ENCODE measurements at places on chromosomes 12 and 14.

- no peak for DNase-seq
Measured at GRCh38 chr12:4555804-4556203, 6.2 kb upstream of the DYRK4 start.

- no peak for DNase-seq
Measured at GRCh38 chr14:31536201-31536960, 24.8 kb upstream of the NUBPL start.

DNA sequence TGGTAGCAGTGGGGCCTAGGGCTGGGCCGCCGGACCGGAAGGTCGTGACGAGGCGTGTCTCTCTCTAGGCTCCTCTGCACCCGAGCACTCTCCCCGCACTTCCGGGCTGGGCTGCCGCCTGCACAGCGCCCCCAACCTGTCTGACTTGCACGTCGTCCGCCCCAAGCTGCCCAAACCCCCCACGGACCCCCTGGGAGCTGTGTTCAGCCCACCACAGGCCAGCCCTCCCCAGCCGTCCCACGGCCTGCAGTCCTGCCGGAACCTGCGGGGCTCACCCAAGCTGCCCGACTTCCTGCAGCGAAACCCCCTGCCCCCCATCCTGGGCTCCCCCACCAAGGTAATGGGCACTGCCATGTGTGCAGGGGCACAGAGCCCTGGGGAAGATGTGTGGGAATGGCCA lies 13.3 kb upstream of the PUS1 start:
- no peak for DNase-seq

GRCh38 chr14:21575661-21576060 lies 4.2 kb downstream of the OR10G3 start:
- no peak for DNase-seq

DNA sequence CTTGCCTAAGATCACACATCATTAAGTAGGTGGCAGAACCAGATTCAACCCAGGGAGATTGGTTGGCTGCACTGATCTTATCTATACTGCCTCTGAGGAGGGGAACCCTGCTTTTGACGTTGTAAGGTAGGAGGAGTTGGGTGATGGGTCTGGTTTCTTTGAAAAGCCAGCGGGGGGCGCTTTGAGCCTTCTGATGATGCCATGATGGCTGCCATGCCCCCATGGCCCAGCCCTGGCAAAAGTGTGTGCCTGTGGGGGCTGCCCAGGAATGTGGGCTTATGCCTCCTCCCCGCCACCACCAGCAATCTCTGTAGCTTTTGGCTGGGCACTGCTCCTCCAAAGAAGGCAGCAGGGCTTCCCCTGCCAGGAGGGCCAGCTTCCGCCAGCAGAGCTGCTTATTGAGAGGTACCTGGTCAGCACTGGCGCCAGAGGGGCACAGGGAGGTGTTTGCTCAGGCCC lies 224.3 kb downstream of the SLC41A2 start:
- DNase-seq: no peak

DNA sequence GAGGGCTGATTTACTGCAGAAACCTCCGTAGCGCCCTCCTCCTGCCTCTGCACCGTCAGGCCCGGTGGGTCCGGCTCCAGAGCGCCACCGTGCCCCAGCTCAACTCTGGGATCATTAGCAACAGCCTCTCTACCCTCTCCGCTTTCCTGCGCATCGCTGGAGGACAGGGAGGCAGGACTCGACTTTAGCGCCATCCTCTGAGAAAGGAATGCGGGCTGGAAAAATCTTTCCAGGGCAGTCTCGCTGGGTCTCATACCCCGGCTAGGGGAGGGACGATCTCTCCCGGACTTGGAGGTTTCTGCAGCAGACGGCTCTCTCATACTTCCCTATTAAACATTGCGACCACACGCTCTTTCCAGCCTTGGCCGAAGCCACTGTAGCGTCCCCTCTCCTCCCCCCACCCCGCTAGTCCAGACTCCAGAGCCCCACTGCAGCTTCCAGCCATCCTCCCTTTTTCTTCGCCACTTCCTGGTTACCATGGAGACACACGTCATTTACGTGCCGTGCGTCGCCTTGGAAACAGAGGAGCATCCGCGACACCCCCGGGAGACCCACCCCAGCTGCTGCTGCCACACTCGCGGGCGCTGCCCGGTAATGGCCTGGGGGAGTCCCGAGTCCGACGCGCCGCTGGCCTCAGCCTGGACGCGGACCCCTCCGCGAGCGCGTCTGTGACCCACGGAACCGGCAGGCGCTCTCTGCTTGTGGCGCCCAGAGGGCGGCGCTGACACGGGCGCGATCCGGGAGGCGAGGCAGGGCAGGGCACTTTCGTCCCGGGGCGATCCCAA lies at the start of gene CCDC184:
Gene CCDC184, plus strand, starts transcription at position 554 of the 785 bp plus-strand sequence. CDS start 479 bp downstream, outside the sequence.
- peak; percentile 69 for DNase-seq

DNA sequence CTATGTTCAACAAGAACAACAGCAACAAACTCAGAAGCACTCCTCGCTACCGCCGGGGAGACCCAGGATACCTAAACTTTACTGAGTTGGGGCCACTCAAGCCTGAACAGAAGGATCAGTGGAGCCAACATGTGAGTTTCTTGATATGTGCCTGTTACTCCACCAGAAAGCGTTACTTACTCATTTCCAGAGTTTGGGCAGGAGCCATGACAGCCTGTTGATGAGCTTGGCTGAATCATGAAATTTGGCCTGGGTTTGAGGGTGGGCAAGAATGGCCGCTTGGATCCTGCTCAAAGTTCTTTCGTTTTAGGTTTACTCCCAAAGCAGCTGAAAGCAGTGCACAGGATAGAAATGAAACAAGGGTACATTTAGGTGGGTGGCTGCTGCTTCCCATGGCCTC lies 12.0 kb upstream of the GALNT6 start:
- no peak for DNase-seq

- no peak for DNase-seq
Measured at GRCh38 chr12:63400718-63401117, 249.7 kb upstream of the AVPR1A start.

DNA sequence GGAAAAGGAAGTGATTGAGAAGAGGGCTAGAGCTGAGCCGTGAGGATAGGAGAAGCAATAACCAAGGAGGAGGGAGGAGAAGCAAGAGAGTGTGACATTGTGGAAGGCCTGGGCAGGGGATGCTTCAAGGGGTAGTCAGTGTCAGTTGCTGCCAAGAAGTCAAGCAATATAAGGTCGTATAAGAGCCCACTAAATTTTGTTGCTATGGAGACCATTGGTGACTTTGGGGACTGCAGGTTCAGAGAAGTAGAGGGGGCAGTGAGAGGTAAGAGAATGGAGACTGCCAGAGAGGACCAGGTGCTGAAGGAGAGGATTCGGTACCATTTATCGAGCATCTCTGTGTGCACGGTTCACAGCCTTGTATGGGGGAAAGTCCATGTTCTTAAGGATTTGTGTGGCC lies 3.1 kb upstream of the ATXN3 start:
- no peak for DNase-seq

DNA sequence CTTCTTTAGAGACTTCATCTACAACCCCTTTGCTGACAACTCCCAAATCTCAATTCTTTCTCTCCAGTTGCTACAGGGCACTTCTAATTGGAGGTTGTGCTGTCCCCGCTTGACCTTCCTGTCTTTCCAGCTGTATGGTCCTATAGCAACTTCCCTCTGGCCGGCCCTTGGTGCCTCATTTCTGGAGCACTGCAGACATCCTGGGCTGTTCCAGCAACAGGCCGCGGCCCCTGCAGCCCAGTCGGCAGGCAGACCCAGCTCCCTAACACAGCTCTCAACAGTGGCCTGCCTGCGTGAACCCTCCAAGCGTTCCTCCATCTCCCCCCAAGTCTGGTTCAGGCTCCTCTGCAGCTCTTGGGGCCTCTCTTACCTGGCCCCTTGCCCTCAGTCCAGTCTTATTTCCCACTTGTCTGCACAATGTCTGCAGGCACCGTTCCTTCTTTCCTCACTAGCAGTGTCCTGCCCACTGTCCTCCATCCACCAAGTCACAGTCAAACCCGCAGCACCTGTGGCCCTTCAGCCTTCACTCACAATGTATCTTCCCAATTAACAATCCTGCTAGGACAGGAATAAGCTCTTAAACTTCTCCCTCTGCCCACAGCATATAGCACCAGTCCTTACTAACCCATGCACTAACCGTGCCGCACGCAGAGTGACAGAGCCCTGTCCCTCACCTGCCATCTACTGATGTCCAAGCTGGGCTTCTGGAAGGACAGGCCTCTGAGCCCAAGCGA lies 1.6 kb upstream of the EML1 start:
- DNase-seq: no peak

GRCh38 chr14:103545219-103545914 lies 16.4 kb downstream of the TRMT61A start:
- no peak for DNase-seq

DNA sequence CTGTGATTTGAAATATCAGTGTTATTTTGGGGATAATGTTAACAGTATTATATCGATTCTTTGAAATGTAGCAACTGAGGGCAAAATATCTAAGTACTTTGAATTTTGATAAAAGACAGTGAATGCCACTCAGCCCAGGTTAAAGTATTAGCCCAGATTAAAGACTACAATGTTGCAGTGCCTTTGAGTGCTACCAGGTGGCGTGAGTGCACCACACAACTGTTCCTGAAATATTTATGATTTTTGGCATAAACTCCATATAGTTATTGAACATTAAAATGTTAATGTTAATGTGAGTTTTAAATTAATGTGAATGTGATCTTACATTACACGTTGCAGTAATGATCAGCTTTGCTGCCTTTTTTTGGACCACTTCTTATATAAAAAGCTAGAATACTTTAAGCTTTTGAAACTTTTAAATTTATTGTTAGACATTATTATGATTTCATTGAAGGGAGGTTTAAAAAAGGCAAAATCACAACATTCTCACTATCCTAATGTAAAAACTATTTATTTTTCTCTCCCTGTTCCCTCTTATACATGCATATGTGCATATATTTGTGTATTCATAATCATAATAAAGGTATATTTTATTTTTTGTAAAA lies 22.5 kb downstream of the MRPS35 start:
- no peak for DNase-seq

GRCh38 chr14:60313093-60313492 lies 64.1 kb downstream of the PPM1A start:
- no peak for DNase-seq

DNA sequence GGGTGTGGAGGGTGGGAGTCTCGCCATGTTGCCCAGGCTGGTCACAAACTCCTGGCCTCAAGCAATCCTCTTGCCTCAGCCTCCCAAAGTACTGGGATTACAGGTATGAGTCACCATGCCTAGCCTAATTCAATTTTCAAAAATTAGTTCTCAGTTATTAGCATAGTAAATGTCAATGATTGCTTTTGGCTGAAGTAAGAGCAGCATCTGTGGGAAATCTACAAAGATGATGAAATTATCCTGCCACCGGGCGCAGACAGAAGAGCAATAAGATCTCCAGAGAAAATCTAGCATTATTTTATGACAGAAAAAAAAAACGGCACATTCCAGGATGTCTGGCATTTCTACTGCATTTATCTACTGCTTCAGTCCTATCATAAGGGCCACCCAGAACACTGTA lies 97.9 kb upstream of the DAAM1 start:
- no peak for DNase-seq

- no peak for DNase-seq
Measured at GRCh38 chr12:119175081-119175480, 3.6 kb upstream of the HSPB8 start.

DNA sequence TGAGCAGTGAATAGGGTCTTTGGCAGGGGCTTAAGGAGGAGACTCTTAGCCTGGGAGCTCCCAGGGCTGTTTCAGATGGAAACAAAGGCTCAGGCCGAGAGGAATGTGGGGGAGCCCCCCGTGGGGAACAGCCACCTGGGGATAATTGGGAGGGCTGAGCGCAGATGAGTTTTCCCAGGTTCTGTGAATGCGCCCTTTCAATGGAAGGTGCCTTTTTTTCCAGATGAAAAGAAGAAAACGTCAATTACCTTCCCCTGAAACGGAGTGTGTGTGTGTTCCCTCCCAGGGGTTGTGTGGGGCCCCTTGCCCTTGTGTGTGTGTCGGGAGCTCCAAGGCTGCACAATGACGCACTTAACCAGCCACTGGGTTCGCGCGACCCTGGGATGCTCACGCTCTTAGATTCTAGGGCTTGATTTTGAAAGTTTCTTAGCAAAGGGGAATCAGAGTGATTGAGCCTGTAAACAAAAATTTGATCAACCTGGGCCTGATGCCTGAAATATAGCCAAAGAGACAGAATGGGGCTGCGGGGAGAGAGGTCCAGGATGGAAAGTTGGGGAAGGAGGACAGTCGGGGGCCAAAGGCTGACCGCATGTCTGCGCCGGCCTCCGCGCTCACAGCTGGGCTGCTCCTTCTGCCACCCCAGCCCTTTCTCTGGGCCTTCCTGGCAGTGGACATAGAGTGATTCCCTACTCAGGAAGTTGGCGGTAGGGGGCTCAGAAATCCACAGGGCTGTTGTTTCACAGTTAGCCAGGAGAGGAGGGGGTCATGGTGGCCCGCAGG lies 14.6 kb downstream of the MEG3 start:
- DNase-seq: no peak

- DNase-seq: no peak
Measured at GRCh38 chr12:104480012-104480411, 23.3 kb downstream of the CHST11 start.

DNA sequence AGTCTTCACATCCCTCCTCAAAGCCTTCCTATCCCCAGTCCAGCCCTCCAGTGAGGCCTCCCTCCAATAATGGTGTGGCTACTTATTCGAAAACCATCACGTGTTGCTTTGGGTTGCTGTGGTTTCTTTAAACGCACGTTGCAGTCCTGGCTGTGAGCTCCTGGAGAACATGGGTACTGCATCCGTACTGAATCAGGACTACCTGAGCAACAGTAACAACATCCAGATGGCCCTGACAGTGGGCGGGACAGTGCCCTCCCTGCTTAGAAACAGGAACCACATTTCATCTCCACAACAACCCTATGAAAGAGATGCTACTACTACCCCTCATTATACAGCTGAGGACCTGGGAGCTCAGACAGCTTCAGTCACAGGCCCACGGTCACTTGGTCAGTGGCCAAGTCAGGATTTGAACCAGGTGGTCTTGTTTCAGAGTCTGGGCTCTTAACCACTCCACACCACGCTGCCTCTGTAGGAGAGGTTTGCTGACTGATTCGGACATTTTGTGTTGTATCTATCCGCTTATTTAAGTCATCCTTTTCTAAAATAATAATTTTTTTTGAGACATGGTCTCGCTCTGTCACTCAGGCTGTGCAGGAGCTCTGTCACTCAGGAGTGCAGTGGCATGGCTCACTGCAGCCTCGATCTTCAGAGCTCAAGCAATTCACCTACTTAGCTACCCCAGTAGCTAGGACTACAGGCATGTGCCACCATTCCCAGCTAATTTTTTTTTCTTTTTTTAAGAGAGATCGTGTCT lies 104.8 kb downstream of the DPF3 start:
- no peak for DNase-seq
